CD4-positive, alpha-beta T cell treated with Interleukin-1 beta for 1 hour (primary cell): ENCODE measurements at places on chromosomes 4 and X.

DNA sequence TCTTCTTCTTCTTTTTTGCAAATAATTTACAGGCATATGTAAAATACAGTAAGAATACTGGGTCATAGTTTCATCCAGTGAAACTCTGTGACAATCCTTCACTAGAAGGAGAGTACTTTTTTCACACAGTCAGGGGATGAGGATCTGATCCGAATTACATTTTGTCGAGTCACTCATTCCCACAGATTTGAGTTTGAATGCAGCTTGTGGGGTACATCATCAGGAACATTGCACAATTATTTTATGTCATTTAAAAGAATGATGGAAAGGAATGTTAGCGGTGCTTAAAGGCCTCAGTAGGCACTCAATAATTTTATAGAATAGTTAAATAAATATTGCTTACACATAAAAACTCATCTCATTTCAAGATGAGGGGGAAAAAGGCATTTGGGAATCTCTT lies 88.6 kb downstream of the CHRNA9 start:
- no peak for DNase-seq

GRCh38 chrX:150763810-150764209 lies 70.6 kb downstream of the MTMR1 start:
- DNase-seq = no peak

- DNase-seq = no peak
Observed at GRCh38 chr4:75736862-75737261, 12.5 kb downstream of the USO1 start.

DNA sequence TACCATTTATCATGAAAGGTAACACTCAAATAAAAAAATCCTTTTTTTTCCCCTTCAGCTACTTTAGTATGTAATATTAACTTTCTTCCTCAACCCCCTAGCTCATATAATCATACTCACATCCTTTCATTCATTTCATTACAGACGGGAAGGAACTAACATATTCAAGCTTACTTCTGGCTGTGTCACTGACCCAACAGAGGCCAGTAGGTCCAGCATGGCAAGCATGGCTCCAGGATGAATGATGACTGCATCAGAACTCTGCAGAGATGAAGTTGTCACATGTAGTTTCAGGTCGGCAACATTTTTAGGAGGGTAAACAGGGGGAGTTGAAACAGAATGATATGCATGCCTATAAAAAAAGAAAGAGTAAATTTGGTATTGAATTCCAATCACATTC lies 163.4 kb downstream of the WDFY3 start:
- no peak for DNase-seq

DNA sequence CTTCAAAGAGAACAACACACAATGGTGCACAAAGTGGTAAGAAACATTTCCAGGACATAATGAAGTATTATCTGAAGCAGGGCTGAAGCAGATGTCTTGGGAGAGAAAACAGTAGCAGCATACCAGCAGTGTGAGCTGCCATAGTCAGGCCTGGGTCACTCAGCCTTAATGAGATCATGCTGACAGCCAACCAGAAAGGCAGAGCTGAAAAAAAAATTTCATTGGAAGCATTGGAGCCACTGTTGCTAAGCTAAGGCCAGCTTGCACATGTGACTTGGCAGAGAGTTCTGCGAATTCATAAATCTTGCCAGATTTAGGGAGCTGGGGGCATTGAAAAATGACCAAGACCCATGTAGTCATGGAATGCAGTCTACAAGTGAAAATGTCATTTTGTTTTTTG lies 444.0 kb upstream of the PITX2 start:
- no peak for DNase-seq
